NCI-H187 (cell line): ENCODE measurements at places on chromosomes 5 and 9.
A peak's percentile ranks its signal among the peaks of the same experiment; 100 is the strongest.

- no peak for DNase-seq
These were observed 74.8 kb downstream of the SLF1 start for GRCh38 chr5:94693043-94693822.

GRCh38 chr5:18526792-18527405 is 892.6 kb downstream of the TAF11L14 start:
- no peak for DNase-seq

DNA sequence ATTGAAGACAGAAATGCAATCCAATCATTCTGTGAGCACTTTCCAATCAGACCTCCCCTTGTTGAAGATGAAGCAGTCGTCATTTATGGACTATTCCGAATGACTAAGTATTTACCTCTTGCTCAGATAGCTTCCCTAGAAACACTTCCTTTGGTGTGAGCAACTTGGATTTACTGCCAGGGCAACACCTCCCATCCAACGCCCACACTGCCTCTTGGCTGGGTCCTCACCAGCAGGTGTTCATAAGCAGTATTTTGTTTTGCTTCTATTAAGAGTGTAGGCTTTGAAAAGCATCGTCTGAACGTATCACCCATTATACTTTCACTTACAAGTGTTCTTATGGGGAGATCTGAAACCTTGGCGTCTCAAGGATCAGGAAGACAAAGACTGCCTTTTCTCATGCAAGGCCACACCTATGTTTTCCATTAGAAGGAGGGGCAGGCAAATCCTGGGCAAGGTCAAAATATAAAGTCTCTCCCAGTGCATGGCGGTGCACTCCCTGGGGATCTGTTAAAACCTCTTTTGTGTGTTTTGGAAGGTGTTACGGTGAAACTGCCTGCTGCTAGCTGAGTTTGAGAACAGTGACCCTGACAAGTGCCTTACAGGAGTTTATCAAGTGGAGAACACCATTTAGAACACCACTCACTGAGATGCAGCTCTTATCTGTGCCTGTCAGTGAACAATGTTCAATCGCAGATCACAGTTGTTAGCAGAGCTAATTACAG is 10.6 kb upstream of the MARCHF3 start:
- peak; percentile 91 for DNase-seq

GRCh38 chr5:76813982-76814562 is 4.8 kb upstream of the F2RL1 start:
- DNase-seq, result no peak

DNA sequence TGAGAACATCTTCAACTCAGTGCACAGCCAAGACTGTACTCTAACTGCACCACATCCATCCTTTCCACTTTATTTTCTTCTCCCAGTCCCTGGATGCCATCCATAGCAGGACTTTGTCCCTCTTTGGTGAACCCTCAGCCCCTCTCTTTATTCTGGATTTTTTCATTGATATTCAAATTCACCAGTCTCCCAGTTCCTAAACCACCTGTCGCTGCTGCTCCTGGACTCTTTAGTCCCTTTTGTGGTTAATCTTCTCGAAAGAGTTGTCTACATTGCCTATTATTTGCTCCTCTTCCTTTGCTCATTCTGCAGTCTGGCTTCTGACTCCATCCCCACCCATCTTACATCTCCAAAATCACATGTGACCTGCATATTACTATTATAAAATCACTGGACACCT is 59.4 kb upstream of the ZSWIM6 start:
- no peak for DNase-seq

- no peak for DNase-seq
These were observed 130.7 kb upstream of the NR3C1 start for GRCh38 chr5:143533978-143534760.

DNA sequence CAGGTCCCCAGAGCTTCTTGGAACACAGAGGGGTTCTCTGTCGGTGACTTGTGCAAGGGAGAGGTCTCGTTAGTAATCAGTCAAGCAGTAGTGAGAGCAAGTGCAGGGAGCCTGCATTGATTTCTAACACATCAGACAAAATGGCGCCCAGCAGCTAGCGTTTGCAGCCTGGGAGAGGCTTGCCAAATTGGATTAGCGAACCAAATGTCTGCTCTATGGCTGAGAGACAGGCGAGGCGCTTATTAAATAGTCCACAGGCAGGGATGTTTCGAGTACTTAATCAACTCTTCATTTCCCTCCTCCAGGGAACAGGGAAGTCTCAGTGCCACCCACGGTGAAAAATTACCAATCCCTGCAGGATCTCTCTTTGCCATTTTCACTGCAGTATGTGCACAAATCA is 131.4 kb upstream of the SHB start:
- no peak for DNase-seq

- no peak for DNase-seq
These were observed 808 bp downstream of the SPOCK1 start for GRCh38 chr5:137498301-137498735.

GRCh38 chr9:21576331-21577189 is 94.4 kb upstream of the IFNE start:
- no peak for DNase-seq

GRCh38 chr5:152188251-152188650 is 216.8 kb downstream of the NMUR2 start:
- DNase-seq, result no peak

DNA sequence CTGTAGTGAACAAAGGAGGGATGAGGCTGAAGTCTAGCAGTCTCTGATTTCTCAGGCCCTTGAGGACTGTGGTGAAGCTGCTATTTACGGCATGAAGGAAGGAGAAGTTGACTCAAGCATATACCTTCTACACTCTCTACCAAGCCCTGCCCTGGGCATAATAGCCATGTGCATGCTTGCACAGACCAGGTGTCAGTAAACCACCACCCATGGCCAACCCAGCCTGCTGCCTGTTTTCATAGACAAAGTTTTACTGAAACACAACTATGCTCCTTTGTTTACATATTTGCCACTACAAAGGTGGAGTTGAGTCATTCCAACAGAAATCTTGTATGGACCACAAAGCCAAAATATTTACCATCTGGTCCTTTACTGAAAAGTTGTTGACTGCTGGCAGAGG is 126.9 kb downstream of the PAPPA start:
- no peak for DNase-seq

DNA sequence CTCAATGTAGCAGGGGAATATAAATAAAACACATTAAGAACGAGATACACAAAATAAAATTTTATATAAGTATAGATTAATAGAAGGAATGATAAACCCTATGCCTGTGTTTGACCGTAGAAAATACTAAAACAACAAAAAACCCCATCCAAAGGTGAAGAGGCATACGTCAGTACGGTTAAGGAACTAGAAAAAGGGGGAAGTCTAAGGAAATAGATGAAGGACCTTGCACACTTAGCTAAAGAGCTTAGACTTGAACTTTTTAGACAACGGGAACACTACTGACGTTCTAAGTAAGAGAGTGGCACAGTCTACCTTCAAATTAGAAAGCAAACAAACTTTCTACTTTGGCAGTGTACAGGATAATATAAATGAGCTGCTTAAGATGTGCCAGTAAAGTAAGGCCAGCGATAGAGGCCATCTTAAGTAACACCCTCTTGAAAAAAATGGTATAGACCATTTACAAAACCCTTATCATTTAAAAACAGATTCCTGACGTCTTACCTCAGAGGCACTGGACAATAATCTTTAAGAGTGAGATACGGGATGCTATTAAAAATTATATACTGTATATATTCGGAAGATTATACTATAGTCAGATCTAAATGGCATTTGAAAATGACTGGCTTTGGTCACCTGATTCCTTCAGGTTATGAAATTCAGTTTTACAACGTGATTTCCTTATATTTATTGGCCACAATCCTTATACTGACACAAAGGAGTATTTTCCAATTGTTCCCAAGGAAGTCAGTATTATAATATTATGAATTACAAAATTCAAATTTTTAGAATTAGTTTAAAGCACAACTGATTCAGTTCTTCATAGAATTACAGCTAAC is 8.5 kb downstream of the PANK3 start:
- DNase-seq, result no peak

- no peak for DNase-seq
These were observed 226.4 kb upstream of the WWC1 start for GRCh38 chr5:168064933-168065622.

GRCh38 chr5:162230348-162230747 is 162.8 kb downstream of the GABRG2 start:
- no peak for DNase-seq

DNA sequence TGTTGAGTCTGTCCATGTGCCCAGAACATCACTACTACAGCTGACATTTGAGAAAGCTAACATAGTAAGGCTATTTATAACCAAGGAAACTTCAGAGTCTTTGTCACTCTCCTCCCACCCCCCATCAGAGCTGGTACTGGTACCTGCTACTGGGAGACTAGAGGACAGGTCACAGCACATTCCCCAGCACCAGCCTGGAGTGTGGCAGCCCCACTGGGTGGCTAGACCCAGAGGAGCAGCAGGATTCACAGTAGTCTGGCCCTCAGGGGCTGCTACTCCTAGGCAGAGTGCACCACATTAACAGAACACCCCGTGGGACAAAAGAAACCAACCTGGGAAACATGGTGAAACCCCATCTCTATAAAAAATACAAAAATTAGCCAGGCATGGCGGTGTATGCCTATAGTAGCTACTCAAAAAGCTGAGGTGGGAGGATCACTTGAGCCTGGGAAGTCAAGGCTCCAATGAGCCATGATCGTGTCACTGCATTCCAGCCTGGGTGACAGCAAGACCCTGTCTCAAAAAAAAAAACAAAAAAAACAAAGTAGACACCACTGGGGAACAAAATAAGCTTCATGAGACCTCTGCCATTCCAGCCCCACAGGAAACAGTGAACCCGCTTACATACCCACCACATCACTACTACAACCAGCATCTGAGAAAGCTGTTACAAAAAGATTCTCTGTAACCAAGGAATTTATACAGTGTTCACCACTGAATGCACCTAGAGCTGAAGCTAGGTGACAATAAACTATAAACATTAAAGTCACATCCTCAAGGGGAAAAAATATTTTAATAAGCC is 26.3 kb upstream of the PTGER4 start:
- DNase-seq, result no peak

DNA sequence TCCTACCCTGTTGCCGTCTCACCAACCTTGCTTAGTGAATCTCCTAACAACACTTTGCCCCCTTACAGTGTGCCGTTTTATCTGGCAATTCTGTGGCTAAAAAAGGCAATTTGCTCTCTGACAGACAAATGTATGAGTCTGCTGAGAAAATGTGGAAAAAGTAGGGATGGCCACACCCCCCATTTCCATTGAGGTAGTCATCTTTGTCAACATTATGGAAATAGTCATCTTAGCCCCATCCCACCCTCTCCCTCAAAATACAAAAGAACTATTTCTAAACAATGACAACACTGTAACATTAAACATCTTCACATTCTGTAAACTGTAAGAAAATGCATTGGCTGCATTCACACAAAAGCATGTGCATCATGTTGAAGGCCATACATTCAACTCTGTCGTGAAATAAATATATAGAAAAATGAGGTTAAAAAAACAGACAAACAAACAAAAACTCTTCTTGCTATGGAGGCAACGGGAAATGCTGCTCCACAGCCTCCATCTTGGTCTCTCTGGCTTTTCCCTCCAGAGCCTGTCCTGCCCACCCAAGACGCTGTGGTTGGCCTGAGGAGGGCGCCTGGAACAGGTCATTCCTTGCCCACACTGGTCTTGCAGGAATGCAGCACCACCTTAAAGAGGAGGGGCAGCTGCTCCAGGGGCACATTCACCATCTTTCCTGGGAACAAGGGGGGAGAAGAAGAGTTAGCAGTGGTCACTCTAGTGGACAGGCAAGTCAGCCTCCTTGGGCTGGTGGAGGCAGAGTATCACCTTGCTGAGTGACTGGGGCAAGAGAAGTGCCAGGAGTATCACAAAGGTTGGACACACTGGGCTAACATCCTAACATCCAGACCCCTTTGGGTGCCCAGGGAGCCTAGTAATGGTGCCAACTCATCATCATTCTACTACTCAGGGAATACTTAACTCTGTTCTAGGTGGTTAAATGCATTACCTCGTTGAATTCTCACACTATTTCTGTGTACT is 15.2 kb upstream of the NR5A1 start:
- no peak for DNase-seq

DNA sequence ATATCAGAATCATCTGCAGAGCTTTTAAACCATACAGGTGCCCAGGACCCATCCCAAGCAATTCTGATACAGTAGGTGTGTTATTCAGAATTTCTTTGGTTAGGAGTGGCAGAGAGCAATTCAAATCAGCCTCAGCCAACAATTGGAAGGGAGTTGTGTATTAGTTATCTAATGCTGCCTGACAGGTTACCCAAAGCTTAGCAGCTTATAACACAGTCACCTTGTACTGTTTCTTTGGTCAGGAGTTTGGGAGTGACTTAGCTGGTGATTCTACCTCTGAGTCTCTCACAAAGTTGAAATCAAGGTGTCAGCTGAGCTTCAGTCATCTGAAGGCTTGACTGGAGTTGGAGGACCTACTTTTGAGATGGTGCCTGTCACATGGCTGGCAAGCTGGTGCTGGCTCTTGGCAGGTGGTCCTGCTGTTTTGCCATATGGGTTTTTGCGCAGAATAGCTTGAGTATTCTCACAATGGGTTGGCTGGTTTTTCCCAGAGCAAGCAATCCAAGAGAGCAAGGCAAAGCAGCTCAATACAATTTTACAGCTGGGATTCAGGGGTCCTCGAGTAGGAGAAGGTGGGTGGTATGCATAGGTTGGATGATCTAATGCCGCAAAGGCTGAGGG is 18.7 kb upstream of the CARNMT1 start:
- no peak for DNase-seq

GRCh38 chr5:126390051-126390450 is 33.2 kb upstream of the GRAMD2B start:
- DNase-seq, result no peak
